Urinary bladder (tissue), 4 donors: ENCODE measurements at places on chromosomes 1 and 21.

DNA sequence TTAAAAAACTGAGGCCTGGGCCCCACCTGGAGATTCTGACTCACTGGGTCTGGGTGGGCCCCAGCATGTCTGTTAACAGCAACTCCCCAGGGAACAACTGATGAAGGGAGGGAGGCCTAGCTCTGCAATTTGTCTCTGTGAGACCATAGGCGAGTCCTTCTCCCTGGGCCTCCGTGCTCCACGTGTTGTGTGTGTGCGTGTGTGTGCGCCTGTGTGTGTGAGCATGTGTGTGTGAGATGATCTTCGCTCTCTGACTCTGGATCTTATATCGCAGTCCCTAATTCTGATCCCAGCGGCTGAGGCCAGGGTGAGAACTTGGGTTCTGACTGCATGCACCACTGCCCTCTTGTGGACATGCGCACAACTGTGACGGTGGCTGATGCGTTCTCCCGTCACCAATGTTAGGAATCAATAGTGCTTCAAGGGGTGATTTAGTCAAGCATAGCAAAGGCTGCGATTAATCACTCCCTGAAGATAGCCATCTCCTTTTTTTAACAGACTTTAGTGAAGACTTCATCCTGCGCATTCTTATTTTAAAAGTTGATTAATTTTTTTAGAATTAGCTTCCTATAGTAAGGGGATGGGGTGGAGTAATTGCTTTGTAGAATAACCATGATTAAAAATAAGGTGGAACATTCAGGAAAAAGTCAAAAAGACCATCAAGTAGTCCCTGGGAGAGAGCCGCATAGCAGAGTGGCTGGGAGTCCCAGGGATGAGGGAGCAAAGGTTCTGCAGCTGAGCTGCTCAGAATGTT, 62.4 kb upstream of the USP24 start:
- DNase-seq = no peak

- DNase-seq = no peak
Measured at GRCh38 chr1:160373696-160374095, 6.8 kb downstream of the NHLH1 start.

DNA sequence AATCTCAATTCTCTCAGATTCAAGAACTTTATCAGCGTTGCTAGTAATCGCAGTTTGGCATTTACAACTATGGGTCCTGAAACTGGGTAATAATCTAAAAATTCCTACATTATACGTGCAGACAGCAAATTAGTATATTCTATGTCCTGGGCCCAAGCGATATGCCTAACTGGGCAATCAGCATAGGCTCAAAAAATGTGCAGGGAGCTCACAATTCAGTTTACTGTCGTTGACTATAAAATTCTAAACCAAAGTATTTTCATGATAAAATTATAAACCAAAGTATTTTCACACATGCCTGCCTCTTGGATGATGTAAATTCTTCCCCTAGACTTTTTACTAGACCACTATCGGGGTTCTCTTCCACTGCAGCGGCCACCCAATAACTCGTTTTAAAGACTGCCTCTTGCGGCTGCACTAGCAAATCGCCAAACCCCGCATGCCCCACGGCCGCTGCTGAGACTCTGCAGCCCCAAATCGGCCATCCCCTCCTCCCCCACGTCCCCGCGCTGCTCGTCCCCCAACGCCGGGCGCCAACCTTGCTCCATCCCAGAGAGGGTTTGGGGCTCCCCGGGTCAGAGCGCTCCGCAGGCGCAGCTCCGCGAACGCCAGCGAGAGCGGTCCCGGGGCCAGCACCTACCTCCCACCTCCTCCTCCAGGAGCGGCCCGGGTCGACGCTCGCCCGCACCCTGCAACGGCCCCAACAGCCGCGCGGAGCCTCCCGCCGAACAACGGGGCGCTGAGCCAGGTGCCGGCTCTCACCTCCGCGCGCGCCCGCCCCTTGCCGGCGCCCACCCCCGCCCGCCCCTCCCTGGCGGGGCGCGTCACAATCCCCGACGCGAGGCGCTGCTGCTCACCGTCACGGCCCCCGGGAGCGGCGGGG, 506 bp downstream of the SSX2IP start:
- no peak for DNase-seq

DNA sequence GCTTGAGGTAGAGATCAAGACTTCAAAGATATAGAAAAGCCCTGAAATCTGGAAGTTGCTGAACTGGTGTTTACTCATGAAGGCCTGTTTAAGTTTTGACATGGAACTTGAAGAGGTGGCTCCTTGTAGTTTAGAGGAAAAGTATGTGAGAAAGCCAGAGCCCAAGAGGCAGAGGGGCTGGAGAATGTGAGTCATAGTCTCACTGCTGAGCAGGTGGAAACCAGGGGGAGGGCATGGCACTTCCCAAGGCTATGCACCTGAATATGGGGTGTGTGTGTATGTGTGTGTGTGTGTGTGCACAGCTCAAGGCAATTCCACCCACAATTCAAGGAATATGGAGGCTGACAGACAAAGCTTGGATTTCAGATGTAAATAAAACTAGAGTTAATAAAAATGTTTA, 46.8 kb upstream of the C1orf198 start:
- no peak for DNase-seq

- DNase-seq = no peak
Measured at GRCh38 chr1:98001764-98002163, 80.9 kb upstream of the DPYD start.

GRCh38 chr21:45963232-45963570, 18.4 kb upstream of the COL6A1 start:
- no peak for DNase-seq

- no peak for DNase-seq
Measured at GRCh38 chr1:1004780-1005697, 5.1 kb upstream of the HES4 start.

- no peak for DNase-seq
Measured at GRCh38 chr1:10975567-10976326, 36.7 kb upstream of the TARDBP start.

- DNase-seq = no peak
Measured at GRCh38 chr1:12251442-12251841, 21.6 kb downstream of the VPS13D start.

- DNase-seq = peak; percentile 36
Measured at GRCh38 chr1:8510041-8510823, 192.3 kb downstream of the SLC45A1 start.

GRCh38 chr1:181040284-181040865, 6.6 kb downstream of the MR1 start:
- no peak for DNase-seq

GRCh38 chr1:4768553-4768952, 114.1 kb downstream of the AJAP1 start:
- DNase-seq = no peak

DNA sequence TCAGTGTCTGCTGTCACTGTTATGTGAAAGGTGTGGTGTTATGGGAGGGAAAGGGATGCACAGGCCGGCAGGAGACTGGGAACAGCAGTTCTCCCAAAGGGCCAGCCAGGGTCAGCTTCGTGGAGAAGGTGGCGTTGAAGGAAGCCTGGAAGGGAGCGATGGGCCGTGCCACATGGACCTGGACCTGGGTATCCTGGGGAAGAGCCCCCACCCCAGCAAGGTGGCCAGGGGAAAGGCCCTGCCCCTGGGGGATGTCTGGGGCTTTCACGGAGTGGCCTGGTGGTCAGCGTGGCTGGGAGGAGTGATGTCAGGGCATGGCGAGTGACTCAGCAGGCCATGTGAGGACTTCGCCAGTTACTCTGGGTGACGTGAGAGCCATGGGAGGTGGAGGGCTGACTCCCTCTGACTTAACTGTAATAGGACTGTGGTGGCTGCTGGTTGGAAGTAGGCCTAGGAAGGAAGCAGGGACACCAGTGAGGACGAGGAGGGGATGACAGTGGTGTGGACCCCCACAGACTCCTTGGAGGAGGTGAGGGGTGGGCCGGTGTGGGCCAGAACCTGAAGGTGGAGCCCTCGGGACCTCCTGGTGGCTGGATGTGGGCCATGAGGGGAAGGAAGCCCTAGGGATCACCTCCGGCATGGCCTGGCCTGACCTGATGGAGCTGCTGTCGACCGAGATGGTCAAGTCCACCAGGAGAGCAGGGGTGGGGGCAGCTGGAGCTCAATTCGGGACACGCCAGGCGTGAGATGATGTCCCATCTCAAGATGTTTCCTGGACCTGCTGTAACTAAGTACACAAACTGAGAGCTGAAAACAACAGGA, 54.5 kb downstream of the BACE2 start:
- DNase-seq = no peak

DNA sequence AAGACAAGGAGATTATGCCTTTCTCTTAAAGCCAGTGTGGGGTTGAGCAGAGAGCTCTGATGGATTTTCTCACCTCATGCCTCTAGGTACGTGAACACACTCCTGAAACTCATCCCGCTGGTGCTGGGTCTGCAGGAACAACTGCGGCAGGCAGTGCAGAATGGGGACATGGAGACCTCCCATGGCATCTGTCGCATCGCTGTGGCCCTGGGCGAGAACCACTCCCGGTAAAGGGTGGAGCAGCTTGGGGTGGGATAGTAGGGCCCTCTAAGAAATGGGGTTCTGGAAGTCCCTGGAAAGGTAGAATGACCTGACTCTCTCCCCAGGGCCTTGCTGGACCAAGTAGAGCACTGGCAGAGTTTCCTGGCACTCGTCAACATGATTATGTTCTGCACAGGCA, 9.5 kb downstream of the IPO13 start:
- no peak for DNase-seq

GRCh38 chr21:29305561-29305960, 6.8 kb downstream of the BACH1 start:
- DNase-seq = no peak

DNA sequence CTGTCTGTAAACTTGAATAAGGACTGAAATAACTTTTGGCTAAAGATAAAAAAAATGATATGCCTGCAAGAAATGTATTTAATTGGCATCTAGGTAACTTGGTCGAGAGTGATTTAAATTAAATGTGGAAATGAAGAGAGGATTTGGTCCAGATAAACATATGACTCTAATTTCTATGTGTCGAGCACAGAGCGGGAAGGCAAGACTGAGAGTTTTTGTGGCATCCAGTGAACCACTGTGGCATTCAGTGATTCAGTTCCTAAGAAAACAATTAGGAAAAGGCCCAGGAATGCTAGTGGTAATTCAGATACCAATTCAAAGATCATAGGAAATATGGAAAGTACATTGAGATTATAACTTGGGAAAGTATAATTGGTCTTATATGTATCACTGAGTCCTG, 39.6 kb downstream of the PDE4B start:
- DNase-seq = no peak

DNA sequence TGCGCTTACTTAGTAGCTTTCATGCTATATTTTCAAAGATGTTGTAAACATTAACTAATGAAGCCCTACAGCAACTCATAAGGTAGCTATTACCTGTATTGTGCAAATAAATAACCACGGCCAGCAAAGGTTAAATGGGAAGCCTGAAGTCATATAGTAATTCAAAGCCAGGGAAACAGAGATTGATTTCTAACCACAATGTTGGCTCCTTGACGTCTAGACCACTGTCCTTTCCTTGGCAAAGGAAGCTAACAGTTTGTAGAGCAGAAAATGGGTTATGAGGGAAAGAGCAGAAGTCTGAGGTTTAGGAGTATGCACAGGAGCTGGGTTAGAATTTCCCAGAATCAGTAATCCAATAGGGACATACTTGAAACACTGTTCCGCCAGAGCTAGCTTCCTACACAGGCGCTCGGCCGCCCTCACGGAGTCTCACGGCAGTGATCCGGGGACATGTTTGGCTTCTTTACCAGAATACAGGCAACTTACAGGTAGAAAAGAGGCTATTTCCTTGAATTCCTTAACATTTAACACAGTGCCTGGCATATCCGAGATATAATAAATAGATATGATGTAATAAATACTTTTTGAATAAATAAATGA, 298.8 kb upstream of the LYPLAL1 start:
- no peak for DNase-seq

DNA sequence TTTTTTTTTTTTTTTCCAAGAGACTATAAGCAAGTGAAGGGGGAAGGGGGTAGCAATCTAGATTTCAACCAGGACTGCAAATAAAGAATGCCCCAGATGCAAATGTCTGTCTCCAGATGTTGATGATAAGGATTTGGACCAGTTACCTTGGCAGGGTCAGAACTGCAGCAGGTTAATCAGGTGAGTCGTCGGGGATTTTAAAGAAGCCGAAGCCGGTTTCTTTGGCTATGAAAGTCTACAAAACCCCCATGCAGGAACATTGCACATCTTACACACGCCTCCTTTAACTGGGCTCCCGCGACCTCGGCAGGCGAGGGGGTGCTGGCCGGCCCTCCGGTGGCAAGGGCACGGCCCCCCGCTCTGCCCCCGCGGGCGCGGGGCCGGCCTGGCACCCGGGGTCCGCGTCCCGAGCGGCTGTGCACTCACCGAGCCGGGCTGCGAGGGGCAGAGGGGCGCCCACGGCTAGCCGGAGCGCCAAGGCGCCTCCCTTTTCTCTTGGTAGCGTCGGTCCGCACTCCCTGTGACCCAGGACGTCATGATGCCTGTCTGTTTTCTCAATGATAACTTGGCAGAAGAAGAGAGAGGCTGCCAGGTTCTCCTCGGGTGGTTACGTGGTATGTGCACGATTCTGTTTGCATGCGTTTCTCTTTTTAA, 366.3 kb upstream of the ESRRG start:
- DNase-seq = no peak

DNA sequence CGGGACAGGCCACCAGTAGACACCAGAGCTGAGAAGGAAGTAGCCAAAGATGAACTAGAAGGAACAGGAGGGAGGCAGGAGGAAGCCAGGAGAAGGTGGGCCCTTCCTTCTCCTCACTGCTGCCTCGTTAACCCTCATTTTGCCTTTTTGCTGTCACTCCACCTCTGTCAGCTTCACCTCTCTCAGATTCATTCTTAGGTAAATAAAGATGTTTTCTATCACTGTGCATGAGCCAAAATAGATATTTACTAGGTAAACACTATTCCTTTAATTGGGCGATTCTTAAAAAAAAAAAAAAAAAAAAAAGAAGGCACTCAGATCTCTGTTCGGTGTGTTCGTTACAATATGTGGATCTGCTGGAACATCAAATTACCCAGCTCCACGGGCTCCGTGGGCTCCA, 112.3 kb downstream of the GLUL start:
- DNase-seq = no peak

GRCh38 chr1:2632561-2633361, at the start of gene MMEL1:
TSS of gene MMEL1 (minus strand) at chr1:2633016. CDS start at chr1:2629484, 3,532 bp downstream.
- no peak for DNase-seq

- DNase-seq = no peak
Measured at GRCh38 chr1:1398677-1399186, 403 bp downstream of the CCNL2 start.

- no peak for DNase-seq
Measured at GRCh38 chr1:42963378-42964043, 4.8 kb upstream of the SLC2A1 start.

DNA sequence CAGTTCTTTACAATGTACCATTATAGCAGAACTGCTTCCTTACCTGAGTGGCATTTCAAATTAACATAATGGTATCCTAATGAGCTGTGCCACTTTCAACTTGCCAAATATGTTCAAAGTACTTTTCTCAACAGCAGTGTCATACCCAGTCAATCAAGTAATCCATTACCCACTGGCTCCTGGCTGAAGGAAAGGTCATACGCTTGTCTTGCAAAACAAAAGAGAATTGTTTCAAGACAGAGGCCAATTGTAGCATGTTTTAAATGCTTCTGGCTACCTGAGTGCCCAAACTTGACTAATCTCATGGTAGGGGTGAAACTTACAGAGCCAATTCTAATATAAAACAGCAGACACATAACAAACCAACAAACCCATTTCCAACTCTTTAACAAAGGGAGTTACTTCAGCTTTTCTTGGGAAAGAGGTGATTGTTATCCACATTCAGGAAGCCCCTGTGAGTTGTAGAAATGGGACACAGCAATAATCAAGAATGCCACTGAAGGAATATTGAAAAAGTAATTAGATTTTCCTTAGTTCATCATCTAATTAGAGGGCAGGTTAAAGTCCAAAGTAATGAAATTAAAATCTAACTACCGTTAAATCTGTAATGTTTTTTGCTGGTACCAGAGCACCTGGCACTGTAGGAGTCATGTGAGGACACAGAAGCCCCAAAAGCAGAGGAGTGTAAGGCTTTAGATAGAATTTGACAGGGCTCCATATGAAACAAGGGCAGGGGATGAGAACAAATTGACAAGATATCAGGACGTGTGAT, 241.9 kb downstream of the RWDD3 start:
- no peak for DNase-seq
